ENCODE measurements at places on chromosomes 2 and 18.

- no peak for DNase-seq
These were observed 38.7 kb upstream of the UXS1 start for GRCh38 chr2:106232638-106233349.

- DNase-seq, result peak; percentile 63
These were observed 186.1 kb upstream of the STON1 start for GRCh38 chr2:48343571-48344440.

DNA sequence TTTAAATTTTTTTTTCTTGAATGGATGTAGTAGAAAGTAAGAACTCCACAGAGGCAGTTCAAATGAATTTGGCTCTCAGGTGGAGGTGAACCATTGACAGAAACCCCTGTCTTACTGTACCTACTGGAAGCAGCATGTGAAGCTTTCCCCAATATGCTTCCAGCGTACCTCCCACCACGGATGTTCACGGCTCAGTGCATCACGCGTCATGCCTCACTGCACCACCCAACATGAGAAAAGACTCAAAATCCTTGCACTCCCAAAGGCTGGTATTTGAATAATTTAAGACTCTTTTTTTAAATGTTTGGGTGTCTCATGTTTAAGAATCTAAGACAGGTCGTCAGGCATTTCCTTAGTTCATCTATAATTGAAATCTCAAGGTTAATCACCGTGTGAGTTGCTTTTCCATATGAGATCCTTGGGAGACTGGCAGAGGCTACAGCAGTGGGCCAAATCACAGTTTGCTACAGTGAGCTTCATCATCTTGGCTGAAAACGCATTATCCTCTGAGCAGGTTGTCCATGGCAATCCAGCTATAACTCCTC is 846.4 kb downstream of the DCDC2C start:
- no peak for DNase-seq

DNA sequence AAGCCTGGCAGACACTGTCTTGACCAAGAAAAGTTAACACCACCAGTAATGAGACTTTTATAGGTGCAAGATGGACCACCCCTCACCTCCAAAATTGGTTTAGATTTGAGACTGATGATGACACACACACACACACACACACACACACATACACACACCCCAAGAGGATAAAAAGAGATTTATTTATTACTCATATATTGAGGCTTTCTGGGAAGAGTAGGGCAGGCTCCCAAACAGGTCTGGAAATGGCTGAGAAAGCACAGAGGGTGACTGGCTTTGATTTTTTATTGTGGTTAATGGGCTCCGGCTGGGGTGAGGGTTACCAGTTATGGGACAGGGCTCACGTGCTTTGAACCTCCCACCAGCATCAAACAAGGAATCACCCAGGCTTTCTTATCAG is 54.2 kb upstream of the ADAM23 start:
- DNase-seq, result no peak

DNA sequence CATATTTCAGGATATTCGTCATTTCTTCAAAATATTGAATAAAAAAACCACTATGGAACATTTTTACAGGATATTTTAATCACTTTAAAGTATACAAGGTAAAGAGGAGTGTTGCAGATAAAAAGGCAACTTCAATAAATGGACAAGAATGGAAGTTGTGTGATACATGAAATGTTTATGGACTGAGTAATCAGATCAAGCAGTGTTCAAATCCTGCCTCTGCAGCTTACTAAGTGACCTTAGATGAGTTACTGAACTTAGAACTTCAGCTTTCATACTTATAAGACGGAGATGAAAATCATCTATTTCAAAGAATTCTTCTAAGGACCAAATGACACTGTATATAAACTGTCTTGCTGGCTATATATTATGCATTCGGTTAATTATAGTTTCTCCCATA is 87.2 kb downstream of the LNPK start:
- DNase-seq, result no peak

DNA sequence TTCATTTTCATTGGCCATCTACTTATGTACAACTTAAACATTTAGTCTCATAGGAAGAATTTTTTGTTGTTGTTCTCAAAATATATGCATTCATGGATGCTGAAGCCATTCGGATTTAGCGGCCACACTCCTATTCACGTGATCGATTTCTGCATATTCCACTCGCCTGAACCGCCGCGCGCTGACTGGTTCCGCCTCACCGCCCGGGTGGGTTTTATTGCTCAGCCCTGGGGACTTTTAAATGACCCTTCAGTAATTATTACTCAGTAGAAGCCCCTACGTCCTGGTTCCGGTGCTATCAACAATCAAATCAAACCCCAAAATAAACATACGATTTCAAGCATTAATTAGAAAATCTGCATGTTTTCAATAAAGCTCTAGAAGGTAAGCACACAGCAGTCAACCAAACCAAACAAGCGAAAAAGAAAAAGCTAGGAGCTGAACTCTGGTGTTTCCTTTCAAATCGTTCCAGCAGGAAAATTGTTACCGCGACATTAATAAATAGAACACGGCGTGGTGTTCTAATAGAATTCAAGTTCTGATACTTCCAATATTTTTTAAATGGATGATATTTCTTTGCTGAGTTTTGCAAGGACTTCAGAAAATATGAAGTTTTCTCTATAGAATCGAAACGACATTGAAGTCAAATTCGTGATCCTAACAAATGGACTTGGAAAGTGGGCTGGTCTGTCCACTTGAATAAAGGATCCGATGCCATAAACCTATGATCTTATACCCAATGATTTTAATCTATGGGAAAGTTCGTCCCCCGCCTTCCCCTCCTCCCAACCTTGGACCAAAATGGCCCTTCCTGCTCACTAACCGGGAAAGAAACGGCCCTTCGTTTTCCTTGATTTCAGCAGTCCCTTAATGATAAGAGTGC is 9.3 kb downstream of the PAX3 start:
- no peak for DNase-seq

- DNase-seq, result no peak
These were observed 380.6 kb downstream of the SOX11 start for GRCh38 chr2:6072768-6073167.

- no peak for DNase-seq
These were observed 71.3 kb downstream of the TNFRSF11A start for GRCh38 chr18:62396381-62396780.

- no peak for DNase-seq
These were observed 294.6 kb downstream of the RDH14 start for GRCh38 chr2:18265614-18266586.

DNA sequence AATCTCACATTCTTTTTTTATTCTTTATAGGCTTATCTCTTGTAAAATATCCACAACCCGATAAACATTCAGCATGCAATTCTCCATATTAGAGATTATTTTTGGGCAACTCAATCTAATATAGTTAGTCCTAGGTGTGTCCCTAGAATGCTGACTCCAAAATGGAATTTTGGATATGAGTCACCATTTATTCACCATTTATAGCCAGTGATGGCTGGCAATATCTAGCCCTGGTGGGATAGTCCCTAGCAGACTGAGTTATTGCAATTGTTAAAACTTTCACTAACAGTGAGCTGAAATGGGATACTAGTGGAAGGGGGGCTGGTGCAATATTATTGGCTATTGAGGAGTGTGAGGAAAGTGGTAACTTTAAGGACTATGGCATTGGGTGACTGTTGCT is 401.6 kb downstream of the SLC4A3 start:
- no peak for DNase-seq

DNA sequence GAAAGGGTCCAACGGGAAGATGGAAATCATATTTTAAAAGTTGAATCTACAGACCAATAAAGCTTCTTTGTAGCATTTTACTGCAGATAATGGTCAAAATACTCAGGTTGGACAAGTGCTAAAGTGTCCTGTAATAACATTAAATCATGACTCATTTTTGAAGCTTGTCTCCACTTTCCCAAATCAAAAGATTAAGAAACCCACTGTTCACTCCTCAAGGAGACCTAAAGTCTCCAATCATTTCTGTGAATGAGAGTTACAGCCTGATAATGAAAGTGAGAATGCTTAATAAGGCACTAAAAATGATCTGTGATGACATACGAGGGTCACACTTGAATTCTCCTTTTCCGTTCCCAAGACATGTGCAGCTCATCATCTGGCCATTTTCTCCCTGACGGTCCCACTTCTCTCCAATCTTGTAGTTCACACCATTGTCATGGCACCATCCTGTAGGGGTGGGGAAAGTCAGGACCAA is 53.4 kb downstream of the ATIC start:
- no peak for DNase-seq

GRCh38 chr2:25490217-25490616 is 148.5 kb upstream of the DNMT3A start:
- no peak for DNase-seq

DNA sequence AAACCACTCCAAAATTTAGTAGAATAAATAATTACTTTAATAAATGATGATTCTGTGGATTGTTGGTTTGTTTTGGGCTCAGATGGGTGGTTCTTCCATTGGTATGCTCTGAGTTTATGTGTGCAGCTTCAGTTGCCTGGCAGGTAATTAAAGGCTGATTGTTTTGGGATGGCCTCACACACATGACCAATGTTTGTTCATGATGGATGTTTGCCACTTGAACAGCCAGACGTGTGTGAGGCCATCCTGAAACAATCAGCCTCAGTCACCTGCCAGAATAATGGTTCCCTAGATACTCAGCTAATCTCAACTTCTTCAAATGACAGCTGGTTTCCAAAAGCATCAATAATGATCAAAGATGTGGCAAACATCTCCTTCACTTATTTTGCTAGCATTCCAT is 352.5 kb upstream of the GULP1 start:
- no peak for DNase-seq

DNA sequence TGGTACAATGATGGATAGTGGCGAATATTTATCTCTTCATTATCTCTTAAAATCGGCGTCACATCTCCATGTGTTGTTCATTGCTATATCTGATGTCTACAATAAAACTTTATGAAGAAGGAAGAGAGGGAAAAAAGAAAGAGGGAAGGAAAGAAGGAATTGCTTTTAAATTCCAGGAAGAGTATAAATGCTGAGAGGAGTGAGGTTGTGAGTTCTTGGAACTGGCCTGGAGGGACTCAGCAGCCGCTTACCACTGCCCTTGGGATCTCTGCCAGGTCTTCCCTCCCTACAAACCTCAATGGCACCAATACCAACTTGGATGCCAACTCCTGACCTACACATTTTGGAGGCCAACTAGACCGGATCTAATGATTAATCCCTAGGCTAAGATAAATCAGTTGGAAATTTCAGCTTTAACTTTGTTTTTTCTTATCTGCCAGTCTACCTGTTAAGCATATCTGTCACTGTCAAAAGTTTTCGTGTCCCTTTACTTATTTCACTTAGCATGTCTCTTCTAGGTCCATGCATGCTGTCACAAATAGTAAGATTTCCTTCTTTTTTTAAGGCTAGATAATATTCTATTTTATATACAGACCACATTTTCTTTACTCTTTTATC is 9.8 kb downstream of the SCN9A start:
- no peak for DNase-seq

DNA sequence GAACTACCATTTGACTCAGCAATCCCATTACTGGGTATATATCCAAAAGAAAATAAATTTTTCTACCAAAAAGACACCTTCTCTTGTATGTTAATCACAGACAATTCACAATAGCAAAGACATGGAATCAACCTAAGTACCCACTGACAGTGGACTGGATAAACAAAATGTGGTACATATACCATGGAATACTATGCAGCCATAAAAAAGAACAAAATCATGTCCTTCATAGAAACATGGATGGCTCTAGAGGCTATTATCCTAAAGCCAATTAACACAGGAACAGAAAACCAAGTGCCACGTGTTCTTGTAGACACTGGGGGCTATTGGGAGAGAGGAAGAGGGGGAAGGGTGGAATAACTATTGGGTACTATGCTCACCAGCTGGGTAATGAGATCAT is 27.7 kb downstream of the FLACC1 start:
- DNase-seq, result no peak

DNA sequence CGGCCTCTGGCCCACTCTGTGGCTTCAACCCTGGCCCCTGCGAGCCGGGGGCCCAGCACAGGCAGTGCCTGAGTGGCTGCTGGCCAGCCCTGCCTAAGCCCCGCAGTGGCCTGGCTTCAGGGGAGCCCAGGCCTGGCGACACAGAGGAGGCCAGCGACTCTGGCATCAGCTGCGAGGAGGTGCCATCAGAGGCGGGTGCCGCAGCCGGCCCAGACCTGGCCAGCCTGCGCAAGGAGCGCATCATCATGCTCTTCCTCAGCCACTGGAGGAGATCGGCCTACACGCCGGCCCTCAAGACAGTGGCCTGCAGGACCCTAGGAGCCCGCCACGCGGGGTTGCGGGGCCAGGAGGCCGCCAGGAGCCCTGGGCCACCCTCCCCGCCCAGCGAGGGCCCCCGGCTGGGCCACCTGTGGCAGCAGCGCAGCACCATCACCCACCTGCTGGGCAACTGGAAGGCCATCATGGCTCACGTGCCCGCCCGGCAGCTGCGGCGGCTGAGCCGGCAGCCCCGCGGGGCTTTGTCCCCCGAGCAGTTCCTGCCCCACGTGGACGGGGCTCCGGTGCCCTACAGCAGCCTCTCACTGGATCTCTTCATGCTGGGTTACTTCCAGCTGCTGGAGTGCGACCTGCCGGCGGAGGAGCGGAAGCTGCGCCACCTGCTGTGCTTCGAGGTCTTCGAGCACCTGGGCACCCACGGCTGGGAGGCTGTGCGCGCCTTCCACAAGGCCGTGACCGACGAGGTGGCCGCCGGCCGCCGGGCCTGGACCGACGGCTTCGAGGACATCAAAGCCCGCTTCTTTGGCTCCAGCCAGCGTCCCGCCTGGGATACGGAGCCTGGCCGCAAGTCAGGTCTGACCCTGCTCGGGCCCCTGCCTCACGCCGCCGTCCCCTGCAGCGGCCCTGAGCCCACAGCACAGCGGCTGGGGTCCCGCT is 7.5 kb upstream of the KLHL30 start:
- DNase-seq, result no peak

GRCh38 chr2:98473995-98474780 is 29.5 kb downstream of the INPP4A start:
- DNase-seq, result peak; percentile 36

DNA sequence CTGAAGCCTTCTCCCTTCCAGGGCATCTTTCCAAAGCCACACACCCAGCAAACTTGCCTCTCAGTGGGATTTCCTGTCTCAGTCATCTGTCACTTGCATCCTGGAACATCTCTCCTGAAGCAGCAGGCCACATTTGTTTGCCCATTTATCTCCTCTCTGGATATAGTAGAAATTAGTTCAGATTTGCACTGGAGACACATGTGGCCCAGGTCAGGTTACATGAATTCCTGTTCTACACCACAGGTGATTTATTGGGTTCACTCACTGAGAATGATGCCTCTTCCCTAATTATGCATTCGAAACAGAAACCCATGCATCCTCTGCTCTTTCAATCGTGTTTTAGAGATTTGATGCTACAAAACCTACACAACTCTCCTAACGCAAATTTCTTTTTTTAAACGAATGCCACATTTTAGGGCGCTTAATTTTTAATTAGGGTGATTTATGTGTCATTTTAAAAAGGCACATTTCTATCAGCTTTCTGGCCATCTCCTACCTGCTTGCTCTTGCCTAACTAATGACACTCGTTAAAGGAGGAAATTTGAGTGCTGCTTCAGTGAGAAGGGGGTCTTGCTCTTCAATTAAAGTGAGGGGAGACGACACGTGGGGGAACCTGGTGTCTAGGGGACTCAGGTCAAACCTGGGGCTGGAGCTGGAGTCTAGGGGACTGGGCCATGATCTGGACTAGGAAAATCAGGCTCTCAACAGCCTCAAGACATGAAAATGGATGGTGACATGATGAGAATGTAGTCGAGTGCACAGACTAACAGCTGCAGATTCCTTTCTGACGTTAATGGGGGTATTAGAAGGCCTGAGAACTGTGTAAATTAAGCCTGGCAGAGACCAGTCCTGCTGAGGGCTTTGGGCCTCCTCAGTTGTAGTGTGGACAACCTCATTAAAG is 221.4 kb downstream of the CLIP4 start:
- no peak for DNase-seq
